ENCODE measurements at places on chromosomes 4 and X.

DNA sequence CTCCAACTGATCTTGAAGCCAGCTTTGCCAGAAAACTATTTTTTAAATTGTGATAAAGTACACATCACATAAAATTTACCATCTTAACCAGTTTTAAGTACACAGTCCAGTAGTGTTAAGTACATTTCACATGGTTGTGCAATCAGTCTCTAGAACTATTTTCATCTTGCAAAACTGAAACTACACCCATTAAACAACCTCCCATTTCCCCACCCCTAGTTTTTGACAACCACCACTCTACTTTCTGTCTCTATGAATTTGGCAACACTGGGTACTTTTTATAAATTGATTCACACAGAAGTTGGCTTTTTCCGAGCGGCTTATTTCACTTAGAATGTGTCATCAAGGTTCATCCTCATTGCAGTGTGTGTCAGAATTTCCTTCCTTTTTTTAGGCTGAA lies 31.0 kb downstream of the TRPC5 start:
- DNase-seq: no peak

- DNase-seq: no peak
Measured at GRCh38 chrX:148363471-148364235, 136.8 kb upstream of the AFF2 start.

DNA sequence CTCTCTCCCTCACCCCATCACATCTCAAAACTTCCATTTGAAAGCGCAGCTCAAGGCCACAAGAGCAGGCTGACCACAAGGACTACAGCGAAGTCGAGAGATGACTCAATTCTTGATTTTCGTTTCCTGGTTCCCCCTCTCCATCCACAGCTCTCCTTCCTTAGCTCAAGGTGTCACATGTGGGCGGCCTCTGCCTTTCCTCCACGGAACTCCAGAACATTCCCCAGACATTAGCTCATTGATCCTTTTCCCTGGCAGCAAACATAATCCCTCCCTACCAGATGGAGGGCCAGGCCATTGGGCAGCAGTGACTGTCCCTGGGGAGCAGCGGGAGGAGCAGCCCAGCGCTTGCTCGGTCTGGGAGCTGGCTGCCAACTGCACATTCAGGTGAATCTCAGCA lies 56.3 kb downstream of the CCDC149 start:
- DNase-seq: no peak

GRCh38 chrX:133365871-133366611 lies 49.2 kb downstream of the GPC4 start:
- DNase-seq: no peak

GRCh38 chr4:73817341-73817740 lies 19.1 kb upstream of the CXCL6 start:
- no peak for DNase-seq

DNA sequence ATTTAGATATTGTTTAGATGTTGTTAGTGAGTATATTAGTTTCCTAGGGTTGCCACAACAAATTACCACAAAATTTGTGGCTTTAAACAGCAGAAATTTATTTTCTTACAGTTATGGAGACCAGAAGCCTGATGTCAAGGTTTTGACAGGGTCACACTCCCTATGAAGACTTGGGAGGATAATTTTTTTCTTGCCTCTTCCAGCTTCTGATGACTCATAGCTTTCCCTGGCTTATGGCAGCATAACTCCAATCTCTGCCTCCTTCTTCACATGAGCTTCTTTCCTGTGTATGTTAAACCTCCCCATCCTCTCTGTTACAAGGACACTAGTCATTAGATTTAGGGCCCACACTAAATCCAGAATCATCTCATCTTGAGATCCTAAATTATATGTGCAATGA lies 20.9 kb upstream of the RAB40A start:
- DNase-seq: no peak
